ENCODE measurements at places on chromosomes 16 and 17. TPM values are rescaled to one million over a fixed set of nuclear protein-coding genes. Genes with fewer than 3 reads are reported as not detected.

The TPSG1 gene
- total RNA-seq, result not detected

The TBC1D28 gene
- total RNA-seq, result not detected

The KRTAP2-1 gene
- not detected for total RNA-seq

The PRSS36 gene
- 0.47 TPM for total RNA-seq

The RHOT2 gene
- total RNA-seq, result 51.6 TPM

The MEOX1 gene
- 0.94 TPM for total RNA-seq

The G6PC1 gene
- 0.72 TPM for total RNA-seq

The ITGAD gene
- total RNA-seq, result 0.06 TPM

The SLC5A11 gene
- 0.22 TPM for total RNA-seq

The TOP2A gene
- 1.9 TPM for total RNA-seq

DNA sequence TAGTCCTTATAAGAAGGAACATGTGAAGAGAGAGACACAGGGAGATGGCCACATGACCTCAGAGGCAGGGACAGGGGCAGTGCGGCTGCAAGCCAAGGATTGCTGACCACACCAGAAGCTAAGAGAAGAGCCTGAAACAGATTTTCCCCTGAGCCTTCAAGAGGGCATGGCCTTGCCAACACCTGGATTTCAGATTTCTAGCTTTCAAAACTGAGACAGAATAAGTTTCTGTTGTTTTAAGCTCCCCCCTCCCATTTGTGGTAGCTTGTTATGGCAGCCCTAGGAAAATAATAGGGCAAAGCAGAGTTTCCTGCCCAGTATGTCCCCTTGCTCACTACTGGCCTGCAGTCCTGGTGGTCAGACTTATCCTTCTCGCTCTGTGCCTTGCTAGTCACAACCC is 204.5 kb downstream of the CCDC182 start:
- no peaks in the 10 kb centered on the region for H3K27me3 ChIP-seq
- H3K27ac ChIP-seq, result no peak overlapping the region
- H3K4me3 ChIP-seq, result no peak overlapping the region
- peaks cover 10% of the 10 kb centered on the region for H3K4me1 ChIP-seq

- no peaks in the 10 kb centered on the region for H3K36me3 ChIP-seq
- H3K4me3 ChIP-seq, result no peak overlapping the region
- H3K27ac ChIP-seq, result no peak overlapping the region
- H3K27me3 ChIP-seq, result no peaks in the 10 kb centered on the region
- no peak for DNase-seq
Measured at GRCh38 chr16:61419791-61420190, 616.4 kb downstream of the CDH8 start.

- no peak overlapping the region for H3K4me3 ChIP-seq
- H3K27me3 ChIP-seq, result no peaks in the 10 kb centered on the region
- no peak overlapping the region for H3K27ac ChIP-seq
- no peaks in the 10 kb centered on the region for H3K4me1 ChIP-seq
Measured at GRCh38 chr16:28155293-28155692, 56.5 kb downstream of the XPO6 start.

DNA sequence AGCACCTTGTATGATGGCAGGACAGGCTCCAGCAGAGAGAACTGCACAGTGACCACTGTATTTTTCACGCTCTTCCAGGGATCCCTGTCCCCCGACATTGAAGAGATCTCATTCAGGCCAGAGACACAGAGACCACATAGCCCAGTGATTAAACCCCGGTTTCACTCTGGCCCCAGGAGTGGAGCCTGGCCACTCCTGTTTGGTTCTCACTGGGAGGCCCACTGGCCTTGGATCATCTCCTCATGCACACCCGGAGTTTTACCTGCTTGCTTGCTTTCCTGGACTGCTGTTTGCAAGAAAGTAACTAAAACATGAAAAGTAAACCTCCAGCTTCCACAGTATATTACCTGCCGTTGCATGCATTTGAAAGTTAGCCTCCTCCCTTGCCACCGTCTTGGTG is 13.2 kb upstream of the CLEC18C start:
- H3K36me3 ChIP-seq, result peaks cover 24% of the 10 kb centered on the region
- no peak overlapping the region for H3K4me3 ChIP-seq
- no peak for DNase-seq
- no peak overlapping the region for H3K27ac ChIP-seq
- no peaks in the 10 kb centered on the region for H3K4me1 ChIP-seq
- H3K27me3 ChIP-seq, result no peaks in the 10 kb centered on the region

DNA sequence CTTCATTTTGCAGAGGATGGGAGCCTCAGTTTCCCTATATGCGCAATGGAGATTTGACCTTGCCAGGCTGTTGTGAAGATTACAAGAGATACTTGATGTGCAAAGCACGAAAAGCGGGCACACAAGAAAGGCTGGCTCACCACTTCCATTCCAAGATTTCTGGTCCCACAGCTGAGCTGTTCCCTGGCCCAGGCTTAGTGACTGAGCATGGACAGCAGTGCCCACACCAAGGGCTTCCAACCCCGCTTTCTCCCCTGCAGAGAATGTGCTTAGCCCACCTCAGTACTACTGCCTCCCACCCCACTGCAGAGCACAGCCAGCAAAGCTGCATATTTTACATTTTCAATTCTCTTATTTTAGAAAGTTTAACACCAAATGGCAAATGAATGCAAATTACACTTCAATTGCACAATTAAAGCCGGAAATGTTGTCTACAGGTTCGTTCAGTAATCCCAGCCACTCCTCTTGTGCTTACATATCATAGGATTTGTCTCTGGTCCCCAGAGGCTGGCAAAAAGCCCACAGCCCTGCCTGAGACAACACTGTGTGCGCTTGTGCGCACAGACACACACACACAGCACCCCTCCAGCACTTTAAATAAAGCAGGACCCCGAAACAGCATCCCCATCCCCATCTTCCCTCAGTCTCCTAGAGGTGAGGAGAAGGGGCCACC is 51.8 kb downstream of the VAC14 start:
- H3K4me3 ChIP-seq, result no peak overlapping the region
- no peaks in the 10 kb centered on the region for H3K27me3 ChIP-seq
- DNase-seq, result no peak

GRCh38 chr16:1014771-1015495 is 33.4 kb downstream of the SOX8 start:
- no peak for DNase-seq
- no peaks in the 10 kb centered on the region for H3K36me3 ChIP-seq
- H3K27me3 ChIP-seq, result no peaks in the 10 kb centered on the region
- H3K4me1 ChIP-seq, result no peaks in the 10 kb centered on the region
- H3K27ac ChIP-seq, result no peak overlapping the region
- no peak overlapping the region for H3K4me3 ChIP-seq

- no peak overlapping the region for H3K4me3 ChIP-seq
- peak; percentile 74 for DNase-seq
- H3K27me3 ChIP-seq, result no peaks in the 10 kb centered on the region
- H3K27ac ChIP-seq, result no peak overlapping the region
- no peaks in the 10 kb centered on the region for H3K36me3 ChIP-seq
- no peaks in the 10 kb centered on the region for H3K4me1 ChIP-seq
Measured at GRCh38 chr17:81200695-81201580, 21.8 kb downstream of the CEP131 start.

- H3K4me3 ChIP-seq, result no peak overlapping the region
- H3K27me3 ChIP-seq, result no peaks in the 10 kb centered on the region
- H3K27ac ChIP-seq, result no peak overlapping the region
- H3K4me1 ChIP-seq, result no peaks in the 10 kb centered on the region
- DNase-seq, result no peak
Measured at GRCh38 chr17:57651996-57652395, 93.1 kb downstream of the CCDC182 start.

GRCh38 chr16:29680180-29680598 is 1.2 kb downstream of the QPRT start:
- peak overlapping the region; percentile 49 for H3K4me3 ChIP-seq
- H3K27me3 ChIP-seq, result no peaks in the 10 kb centered on the region
- H3K4me1 ChIP-seq, result no peaks in the 10 kb centered on the region
- DNase-seq, result no peak
- no peak overlapping the region for H3K27ac ChIP-seq

- H3K36me3 ChIP-seq, result no peaks in the 10 kb centered on the region
- H3K4me1 ChIP-seq, result no peaks in the 10 kb centered on the region
- no peaks in the 10 kb centered on the region for H3K27me3 ChIP-seq
- no peak overlapping the region for H3K27ac ChIP-seq
Measured at GRCh38 chr17:9928601-9929333, 23.7 kb upstream of the RCVRN start.

DNA sequence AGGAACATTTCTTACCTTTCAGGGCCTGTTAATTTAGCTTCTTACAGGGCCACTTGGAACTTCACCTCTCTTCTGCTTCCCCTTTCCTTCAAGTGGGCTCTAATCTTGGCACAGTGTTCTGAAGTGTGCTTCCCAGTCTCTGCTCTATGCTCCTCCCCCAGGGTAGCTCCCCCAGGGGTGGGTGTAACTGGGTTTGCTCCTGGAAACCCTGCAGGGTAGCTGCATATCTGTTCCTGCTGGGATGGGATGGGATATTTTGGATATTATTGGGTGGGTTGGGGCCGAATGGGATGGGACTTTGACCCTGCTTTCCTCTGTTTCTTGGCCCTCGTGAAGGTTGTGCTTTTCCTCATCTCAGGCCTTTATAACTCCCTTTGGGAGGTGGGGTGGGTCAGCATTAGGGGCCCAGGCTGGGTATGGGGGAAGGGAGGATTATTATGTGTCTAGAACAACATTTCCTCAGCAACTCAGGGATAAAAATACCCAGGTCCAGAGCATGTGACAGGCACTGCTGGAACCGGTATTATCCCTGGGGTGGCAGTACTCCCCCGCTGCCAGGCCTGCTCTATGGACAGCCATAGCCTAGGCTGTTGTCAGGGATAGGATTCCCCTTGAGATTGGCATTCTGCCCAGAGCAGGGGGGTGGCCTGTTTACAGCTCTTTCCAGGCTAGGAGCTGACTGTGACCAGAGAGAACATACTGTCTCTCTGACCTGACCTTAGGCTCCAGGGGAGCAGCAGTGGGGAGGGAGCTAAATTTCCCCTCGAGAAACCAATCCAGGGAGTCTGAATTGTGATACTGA is 5.0 kb downstream of the NFE2L1 start:
- no peaks in the 10 kb centered on the region for H3K36me3 ChIP-seq
- DNase-seq, result peak; percentile 53
- peaks cover 38% of the 10 kb centered on the region for H3K4me1 ChIP-seq
- no peak overlapping the region for H3K4me3 ChIP-seq
- H3K27ac ChIP-seq, result peak overlapping the region; percentile 28

GRCh38 chr16:81531419-81531821 is 86.8 kb downstream of the CMIP start:
- peak; percentile 42 for DNase-seq
- no peaks in the 10 kb centered on the region for H3K4me1 ChIP-seq
- no peaks in the 10 kb centered on the region for H3K27me3 ChIP-seq
- no peaks in the 10 kb centered on the region for H3K36me3 ChIP-seq

DNA sequence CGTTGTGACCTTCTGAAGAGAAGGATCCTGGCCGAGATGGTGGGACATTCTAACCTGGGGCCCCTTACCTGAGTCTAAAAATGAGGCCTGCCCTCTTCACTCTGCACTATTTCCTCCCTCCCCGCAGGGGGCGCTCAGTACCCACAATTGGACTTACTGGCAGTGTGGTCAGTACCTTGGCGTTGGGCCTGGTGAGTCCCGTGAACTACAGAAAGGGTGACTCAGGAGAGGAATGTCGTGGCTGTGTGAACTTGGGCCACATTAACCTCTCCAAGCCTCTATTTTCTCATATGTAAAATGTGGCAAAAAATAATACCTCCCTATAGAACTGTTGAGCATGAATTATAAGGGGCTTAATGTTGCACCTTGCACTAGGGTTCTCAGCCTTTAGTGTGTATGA is 3.9 kb downstream of the RSAD1 start:
- peaks cover 3% of the 10 kb centered on the region for H3K36me3 ChIP-seq
- DNase-seq, result peak; percentile 98
- H3K27ac ChIP-seq, result peak overlapping the region; percentile 20
- H3K4me3 ChIP-seq, result no peak overlapping the region
- H3K27me3 ChIP-seq, result no peaks in the 10 kb centered on the region

DNA sequence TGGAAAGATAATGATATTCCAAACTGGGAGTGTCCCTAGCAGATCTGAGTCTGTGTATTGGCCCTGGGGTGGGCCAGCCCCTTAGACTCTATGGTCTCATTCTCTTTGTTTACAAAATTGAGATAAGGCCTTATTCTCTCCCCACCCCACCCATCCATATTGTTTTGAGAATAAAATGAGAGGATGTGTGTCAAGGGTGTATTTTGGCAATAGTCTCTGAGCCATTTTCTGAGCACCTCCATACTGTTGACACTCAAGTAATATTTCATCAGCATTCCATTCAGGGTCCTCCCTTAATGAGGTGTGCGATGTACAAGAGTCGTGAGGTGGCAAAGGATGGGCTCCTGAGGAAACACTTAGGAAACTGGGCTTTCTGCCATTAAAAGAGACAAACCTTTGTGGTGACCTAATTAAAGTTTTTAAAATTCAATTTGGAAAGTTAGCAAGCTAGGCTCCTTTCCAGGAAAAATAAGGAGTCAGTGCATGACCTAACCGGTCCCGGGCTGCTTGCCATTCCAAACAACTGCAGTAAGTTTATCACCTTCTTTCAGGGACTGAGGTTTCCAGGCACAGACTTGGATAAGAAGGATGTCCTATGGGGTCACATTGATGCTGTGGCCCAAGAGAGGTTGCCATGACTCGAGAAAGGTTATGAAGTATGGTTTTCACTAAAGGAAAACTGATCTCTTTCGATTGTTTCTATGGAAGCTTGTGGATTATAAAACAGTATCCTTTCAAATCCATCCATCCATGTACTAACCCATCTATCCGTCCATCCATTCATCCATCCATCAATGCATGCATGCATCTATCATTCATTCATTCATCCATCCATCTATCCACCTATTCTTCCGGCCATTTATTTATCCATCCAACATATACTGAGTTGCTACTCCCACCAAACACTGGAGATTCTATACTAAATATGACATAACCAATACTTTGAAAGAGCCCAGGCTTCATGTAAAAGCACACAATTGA is 443.3 kb downstream of the UTP18 start:
- H3K4me3 ChIP-seq, result no peak overlapping the region
- no peak overlapping the region for H3K27ac ChIP-seq
- DNase-seq, result peak; percentile 56
- no peaks in the 10 kb centered on the region for H3K36me3 ChIP-seq
- H3K4me1 ChIP-seq, result no peaks in the 10 kb centered on the region
- no peaks in the 10 kb centered on the region for H3K27me3 ChIP-seq

GRCh38 chr17:1511756-1512321 is 4.6 kb downstream of the INPP5K start:
- H3K36me3 ChIP-seq, result no peaks in the 10 kb centered on the region
- peaks cover 4% of the 10 kb centered on the region for H3K4me1 ChIP-seq
- no peak for DNase-seq
- H3K4me3 ChIP-seq, result no peak overlapping the region
- H3K27ac ChIP-seq, result no peak overlapping the region

DNA sequence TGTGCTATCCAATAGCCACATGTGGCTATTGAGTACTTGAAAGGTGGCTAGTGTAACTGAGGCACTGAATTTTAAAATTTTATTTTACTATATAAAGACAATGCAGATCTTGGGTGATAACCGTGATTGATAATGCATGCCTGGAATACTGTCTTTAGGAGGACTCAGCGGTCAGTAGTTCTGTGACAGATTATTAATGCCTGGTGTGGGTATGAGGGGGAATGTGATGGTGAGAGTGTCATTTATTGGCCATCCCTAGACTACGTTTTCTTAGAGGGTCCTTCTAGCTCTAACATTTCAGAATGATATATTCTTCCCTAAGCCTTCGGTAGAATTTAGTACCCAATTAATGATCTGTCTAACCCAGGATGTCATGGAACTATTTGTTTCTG is 157.6 kb downstream of the CPPED1 start:
- no peaks in the 10 kb centered on the region for H3K36me3 ChIP-seq
- H3K27ac ChIP-seq, result no peak overlapping the region
- no peak for DNase-seq

GRCh38 chr17:49362723-49363117 is 670 bp upstream of the ZNF652 start:
- H3K27me3 ChIP-seq, result no peaks in the 10 kb centered on the region

- DNase-seq, result no peak
- peaks cover 32% of the 10 kb centered on the region for H3K36me3 ChIP-seq
- no peak overlapping the region for H3K27ac ChIP-seq
- H3K4me3 ChIP-seq, result no peak overlapping the region
- no peaks in the 10 kb centered on the region for H3K27me3 ChIP-seq
Measured at GRCh38 chr17:82599674-82600661, 48.3 kb downstream of the WDR45B start.
